ENCODE measurements at places on chromosomes 6 and 20. TPM values are rescaled to one million over a fixed set of nuclear protein-coding genes. Genes with fewer than 3 reads are reported as not detected.
A peak's percentile ranks its signal among the peaks of the same experiment; 100 is the strongest.

Gene SYNE1
- 140 TPM for total RNA-seq

Gene TXNDC5
- 19.0 TPM for total RNA-seq

Gene BCLAF1
- 165 TPM for total RNA-seq

Gene THBD
- 0.34 TPM for total RNA-seq

Gene OPRL1
- 1.8 TPM for total RNA-seq

Gene B3GALT4
- total RNA-seq, result 35.4 TPM

Gene ETV7
- 9.8 TPM for total RNA-seq

Gene FOXC1
- total RNA-seq, result not detected

Gene TUBE1
- 27.6 TPM for total RNA-seq

Gene OLIG3
- not detected for total RNA-seq

Gene GTF2H4
- 36.2 TPM for total RNA-seq

Gene MEI4
- not detected for total RNA-seq

DNA sequence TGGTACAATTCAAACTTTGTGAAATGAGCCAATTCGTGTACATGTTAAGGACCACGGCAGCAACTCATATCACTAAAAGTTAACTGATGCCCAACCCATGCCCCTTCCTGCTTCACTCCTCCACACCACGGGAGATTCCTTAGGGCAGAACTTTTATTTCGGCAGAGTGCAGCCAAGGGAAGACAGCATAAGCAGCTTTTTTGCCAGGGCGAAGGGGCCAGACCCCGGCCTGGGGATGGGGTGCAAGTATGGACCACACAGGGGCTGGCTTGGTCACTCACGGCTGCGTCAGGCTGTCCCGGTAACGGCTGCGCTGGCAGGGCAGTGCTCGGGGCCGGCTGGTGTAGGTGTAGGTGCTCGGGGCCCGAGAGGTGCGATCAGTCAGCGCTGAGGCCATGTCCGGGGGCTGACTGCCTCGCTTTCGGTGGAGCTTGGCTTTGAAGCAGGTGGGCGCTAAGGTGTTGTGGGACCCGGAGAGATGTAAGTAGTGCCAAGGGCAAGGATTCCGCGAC, 792 bp downstream of the RSPH3 start:
- DNase-seq, result no peak

- no peak for DNase-seq
Observed at GRCh38 chr6:143739341-143739851, 61.6 kb downstream of the PHACTR2 start.

DNA sequence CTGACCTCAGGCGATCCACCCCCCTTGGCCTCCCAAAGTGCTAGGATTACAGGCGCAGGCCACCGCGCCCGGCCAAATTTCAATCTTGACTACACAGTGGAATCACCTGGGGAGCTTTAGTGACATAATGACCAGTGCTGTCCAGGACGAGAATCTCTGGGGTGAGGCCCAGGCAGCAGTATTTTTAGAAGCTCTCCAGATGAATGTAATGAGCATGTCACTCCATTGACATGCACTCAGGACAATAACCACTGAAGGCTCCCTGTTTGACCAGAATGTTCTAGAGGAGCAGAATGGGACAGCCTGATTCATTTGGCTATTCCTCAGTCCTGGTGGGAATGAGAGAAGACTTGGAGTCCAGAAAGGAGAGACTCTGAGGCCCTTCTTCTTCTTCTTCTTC, 39.2 kb downstream of the SRSF3 start:
- no peak for DNase-seq

DNA sequence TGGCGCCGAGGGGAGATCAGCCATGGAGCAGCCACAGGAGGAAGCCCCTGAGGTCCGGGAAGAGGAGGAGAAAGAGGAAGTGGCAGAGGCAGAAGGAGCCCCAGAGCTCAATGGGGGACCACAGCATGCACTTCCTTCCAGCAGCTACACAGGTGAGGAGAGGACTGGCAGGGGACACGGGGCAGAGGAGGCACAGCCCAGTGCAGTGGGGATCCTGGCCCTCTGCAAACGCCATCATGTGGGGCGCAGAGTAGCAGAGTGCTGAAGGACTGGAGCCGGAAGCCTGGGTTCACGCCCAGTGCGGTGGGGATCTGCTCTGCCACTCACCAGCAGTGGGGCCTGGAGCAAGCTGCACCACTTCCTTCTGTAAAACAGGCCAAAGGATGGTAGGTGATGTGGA, 41.1 kb upstream of the FANCE start:
- DNase-seq, result peak; percentile 58

- DNase-seq, result no peak
Observed at GRCh38 chr20:17872959-17873358, 95.6 kb downstream of the SNX5 start.

DNA sequence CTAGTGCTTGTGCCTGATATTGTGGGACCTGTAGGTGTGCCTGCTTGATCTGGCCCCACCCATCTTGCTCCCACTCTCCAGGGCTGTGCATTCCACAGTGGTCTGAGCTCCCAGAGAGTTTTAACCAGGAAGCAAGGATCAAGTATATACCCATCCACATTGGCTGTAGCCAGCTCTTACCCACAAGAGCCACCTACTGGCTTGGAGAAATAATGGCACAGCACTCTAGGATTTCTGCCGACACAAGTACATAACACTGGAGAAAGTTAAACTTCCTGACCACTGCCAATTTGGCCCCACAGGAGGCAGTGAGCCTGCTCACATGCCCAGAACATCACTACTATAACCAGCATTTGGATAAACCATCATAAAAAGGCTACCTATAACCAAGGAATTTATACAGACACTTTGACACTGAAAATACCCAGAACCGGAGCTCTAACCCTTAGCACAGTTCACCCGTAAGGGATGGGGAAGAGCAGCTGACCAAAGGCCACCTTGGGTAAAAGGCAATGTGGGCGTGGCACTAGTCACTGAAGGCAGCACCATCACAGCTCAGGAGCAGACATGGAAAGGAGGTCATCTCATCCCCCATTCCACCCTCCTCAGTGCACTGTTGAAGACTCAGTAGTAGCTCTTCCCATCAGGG, 440.4 kb downstream of the BTBD3 start:
- DNase-seq, result no peak

DNA sequence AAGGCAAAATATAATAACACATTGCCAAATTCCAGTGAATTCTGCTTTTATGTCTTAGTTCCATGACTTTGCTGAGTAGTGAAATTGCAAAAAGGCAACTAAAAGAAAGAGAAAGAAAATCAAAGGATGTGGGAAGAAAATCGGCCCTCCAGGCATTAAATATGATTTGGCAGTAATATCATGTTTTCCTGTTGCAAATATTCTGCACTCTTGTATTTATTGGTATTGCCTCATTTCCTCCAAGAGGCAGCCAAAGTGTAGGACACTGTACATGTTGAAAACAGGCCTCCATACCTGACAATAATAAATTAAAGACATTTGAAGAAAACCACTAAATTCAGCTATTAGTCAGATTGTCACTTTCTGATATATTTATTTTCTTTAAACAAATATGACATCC, 460.0 kb upstream of the NOX3 start:
- no peak for DNase-seq

DNA sequence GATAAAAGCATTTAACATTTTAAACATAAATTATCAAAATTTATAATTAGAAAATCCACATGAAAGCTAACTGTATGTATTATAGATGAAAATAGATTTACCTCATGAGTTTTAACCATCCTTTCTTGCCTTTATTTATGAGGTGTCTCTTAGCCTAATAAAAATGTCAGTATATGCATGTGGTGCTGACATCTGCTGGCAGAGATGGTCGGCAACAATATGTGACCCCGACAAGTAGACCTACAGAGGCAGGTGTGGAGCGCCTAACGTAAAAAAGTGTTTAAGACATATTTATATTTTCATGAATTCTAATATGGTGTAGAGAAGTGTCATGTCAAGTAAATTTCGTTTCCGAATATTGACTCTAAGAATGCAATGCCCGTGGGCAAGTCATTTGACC, 149.0 kb upstream of the FUT9 start:
- DNase-seq, result no peak

- DNase-seq, result no peak
Observed at GRCh38 chr6:160965893-160966292, 25.7 kb upstream of the MAP3K4 start.

GRCh38 chr6:90907931-90908655, 321.2 kb upstream of the MAP3K7 start:
- no peak for DNase-seq

GRCh38 chr6:27672113-27672799, 199.4 kb upstream of the ZNF184 start:
- DNase-seq, result no peak

DNA sequence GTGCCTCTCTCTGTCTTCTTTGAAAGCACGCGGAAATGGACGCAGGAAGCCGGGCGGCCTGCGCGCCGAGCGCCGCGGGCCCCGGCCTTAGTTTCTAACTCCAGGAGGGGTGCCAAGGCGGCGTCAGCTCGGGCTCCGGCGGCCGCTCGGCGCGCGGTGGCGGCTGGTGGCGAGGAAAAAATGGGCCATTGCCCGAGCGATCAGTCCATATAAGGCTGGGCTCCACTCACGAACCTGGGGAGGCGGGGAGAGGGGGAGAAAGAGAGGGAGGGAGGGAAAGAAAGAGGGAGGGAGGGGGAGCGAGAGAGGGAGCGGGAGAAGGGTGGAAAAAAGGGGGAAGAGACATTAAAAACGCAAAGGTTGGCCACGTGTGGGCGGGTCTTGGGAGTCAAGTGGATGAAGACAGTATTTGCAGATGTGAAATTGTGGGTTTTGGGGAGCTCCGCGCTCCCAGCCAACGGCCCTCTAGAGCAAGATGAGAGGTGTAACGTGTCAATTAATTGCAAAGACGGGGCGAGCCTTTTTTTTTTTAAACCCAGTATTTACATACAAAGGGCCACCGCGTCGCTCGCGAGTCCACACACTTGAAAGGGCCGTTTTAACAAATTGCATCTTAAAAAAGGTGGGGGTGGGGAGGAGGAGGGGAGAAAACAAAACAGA, at the start of gene NKX2-2:
Gene NKX2-2, minus strand, starts transcription at position 184 of the 660 bp plus-strand sequence. CDS start 395 bp downstream, outside the sequence.
- DNase-seq, result no peak

- DNase-seq, result no peak
Observed at GRCh38 chr6:1820165-1820564, 210.4 kb downstream of the FOXC1 start.

GRCh38 chr6:89009624-89010059, 46.2 kb upstream of the RNGTT start:
- DNase-seq, result no peak

DNA sequence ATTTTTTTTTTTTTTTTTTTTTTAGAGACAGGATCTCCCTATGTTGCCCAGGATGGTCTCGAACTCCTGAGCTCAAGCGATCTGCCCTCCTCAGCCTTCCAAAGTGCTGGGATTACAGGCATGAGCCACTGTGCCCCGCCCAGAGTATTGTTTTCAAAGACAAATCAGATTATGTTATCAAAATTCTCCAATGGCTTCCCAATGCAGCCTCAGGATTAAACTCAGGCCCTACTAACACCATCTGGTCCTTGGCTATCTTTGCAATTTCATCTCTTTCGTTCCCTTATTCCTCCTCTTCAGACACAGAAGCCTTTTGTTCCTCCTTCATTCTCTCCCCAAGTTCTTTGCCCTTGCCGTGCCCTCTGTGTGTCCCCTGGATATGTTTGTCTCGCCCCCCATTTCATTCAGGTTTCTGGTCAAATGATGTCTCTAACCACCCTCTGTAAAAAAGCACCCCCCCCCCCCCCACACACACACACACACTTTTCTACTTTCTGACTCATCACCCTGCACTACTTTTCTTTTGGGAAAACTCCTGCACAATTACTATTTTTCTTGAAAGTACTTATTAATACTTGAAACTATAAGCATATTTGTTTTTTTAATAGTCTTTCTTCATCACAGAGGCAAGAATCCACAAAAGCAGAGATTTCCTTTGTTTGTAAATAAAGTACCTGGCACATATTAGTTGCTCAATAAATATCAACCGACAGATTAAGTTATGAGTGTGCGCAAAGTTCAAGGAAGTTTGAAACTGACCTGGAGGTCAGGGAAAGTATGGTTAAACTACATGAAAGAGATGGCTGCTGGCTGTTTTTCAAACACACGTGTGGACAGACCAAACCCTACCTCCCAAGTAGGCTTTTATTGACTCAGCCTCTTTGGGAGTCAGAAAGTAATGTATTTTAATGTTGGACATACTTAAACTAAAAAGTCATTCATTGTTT, 16.7 kb downstream of the BTN1A1 start:
- no peak for DNase-seq

- DNase-seq, result no peak
Observed at GRCh38 chr20:46699651-46700359, 9.6 kb upstream of the SLC2A10 start.

- DNase-seq, result no peak
Observed at GRCh38 chr6:95091823-95092436, 485.4 kb upstream of the MANEA start.

- DNase-seq, result no peak
Observed at GRCh38 chr6:16769986-16770376, 8.7 kb upstream of the ATXN1 start.

GRCh38 chr6:25329161-25329817, 50.1 kb downstream of the CARMIL1 start:
- no peak for DNase-seq

GRCh38 chr6:37819802-37820717, 533 bp downstream of the ZFAND3 start:
- DNase-seq, result peak; percentile 55

GRCh38 chr6:124066269-124066668, 262.6 kb downstream of the NKAIN2 start:
- DNase-seq, result no peak

Measured in activated naive CD8-positive, alpha-beta T cell treated with anti-CD3 and anti-CD28 coated beads, Interleukin-2, amount 10 ng/mL, durations not matched to agents 7 days and 5 days (primary cell).